CD4-positive, alpha-beta T cell treated with Interleukin-6 at 100 ng/mL for 8 hours (primary cell): ENCODE measurements at places on chromosomes 16 and 17.

DNA sequence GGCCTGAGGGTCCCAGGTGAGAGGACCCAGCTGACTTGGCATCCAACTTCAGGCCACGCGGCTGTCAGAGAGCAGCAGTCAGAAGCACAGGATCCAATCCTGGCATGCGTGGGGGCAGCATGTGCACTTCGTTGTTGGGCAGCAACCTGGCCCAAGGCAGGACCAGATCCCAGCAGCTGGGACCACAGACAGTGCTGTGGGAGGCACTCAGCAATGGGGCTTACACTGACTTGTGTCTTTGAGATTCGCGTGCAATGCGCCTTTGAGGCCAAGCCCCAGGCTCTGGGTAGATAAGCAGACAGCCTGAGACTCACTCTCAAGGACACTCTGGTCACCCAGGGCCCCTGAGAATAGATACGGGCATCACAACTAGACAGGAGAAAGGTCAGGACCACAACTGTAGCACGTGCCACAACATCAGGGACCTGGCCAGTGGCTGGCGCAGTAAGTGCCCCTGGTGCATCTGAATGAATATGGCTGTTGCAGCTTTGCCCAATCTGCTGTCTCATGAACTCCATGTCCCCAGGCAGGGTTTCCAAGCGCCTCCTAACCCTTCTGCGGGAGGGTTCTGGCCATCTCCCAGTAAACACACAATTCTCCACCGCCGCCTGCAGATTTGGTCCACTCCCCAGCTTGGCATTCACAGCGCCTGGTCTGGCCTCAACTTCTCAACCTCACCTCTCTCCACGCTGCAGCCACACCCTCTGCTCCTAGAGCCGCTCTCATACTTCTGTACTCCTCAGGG, 3.2 kb downstream of the PAM16 start:
- no peak for DNase-seq

- no peak for DNase-seq
Measured at GRCh38 chr17:13921841-13922776, 147.2 kb upstream of the COX10 start.

GRCh38 chr17:14803826-14804225, 461.3 kb downstream of the PMP22 start:
- no peak for DNase-seq

GRCh38 chr17:30222721-30223175, 12.7 kb downstream of the SLC6A4 start:
- DNase-seq, result no peak

- DNase-seq, result no peak
Measured at GRCh38 chr16:46737621-46738214, 10.4 kb downstream of the MYLK3 start.

DNA sequence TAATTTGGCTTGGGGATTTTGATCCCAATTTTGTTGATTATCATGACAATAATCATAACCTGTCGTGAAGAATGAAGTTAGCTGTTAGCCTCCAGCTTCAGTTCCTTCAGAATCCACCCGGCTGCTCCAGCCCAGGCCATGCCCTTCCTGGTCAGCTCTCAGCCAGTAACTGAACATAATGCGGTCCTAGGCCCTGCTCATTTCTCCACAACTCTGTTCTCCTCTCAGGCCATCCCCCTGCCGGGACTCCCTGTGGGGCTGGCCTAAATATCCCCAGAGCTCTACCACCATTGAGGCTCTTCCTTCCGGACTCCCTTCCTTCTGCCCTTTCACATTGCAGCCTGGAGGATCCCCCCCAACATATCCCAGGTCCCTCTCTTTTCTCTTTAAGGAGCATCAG, 833.4 kb upstream of the GOT2 start:
- no peak for DNase-seq

DNA sequence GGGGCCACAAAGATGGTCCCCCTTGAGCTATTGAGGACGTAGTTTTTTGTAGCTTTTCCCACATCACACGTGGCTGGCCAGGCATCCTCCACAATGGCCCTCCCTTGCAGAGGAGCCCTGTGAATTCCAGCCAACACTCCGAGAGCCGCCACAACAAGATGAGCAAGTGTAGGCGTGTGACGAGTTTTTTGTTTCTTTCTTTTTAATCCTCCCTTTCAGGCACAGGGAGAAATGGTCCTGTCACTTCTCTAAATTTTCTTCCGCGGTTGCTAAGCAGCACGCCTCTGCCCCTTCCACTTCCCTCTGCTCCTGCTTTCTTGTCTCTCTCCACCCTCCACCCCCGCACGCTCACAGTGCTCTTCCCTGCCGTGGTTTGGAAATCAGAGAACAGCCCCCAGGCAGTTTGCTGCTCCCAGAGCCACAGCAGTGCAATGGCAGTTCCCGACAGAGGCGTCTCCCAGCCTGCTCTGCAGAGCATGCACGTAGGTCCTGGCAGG, 68.0 kb upstream of the MRTFB start:
- no peak for DNase-seq

DNA sequence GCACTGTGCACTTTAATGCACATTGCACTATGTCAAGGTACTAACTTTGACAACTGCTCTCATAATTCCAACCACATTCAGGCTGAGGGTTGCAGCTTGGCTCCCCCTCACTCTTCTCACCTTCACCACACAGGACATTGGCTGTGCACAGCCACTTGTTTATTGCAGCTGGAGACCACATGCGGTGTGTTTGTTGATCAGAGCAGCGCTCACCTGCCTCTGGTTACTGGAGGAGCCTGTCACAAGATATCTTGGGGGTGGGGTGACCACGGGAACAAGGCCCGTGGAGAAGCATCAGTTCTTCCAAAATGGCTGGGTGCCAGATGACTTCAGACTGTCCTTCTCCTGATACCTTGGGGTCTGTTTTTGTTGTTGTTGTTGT, 10.6 kb upstream of the CCL5 start:
- peak; percentile 82 for DNase-seq

DNA sequence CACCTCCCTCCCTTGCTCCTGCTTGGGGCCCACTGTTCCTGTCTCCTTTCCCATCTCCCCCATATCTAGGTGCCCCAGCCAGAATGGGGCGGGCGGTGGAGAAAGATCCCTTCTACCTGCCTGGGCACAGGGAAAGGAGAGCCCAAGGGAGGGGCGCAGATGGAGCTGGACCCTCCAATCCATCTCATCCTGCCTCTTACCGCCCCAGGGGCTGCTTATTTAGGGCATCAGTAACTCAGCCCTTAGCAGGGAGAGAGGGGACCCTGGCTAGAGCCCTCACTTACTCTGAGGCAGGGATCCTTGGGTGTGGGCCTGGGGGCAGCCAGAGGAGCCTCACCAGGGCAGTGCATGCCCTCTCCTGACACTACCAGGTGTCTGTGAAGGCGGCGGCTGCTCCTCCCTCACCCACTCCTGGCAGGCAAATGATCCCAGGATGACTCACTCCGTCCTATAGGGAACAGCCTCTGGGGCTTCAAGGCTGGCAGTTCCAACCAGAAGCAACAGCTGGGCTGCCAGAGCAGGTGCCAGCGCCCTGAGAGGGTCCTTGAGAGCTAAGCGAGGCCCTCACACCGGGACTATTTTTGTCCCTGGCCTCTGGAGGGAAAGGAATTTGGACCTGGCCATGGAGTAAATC, 16.3 kb upstream of the BCAR1 start:
- DNase-seq, result no peak

DNA sequence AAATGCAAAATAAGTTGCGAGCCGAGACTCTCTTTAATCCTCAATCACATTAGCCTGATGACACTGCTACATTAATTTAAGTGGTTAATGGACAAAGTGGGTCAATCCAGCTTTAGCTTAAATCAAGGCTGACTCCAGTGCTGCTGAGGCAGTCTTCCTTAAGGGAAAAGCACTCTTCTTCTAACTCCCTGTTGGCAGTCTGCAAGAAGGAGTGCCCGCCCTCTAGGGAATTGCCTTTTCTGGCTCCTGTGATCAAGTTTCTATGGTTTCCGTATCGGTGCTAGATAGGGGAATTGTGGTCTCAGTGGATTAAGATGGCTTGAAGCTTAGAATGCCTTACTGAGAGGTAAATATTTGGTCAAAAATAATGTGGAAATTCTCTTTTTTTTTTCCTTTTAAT, 41.0 kb downstream of the HS3ST3B1 start:
- DNase-seq, result no peak
